ENCODE measurements at places on chromosomes 6 and 20.

DNA sequence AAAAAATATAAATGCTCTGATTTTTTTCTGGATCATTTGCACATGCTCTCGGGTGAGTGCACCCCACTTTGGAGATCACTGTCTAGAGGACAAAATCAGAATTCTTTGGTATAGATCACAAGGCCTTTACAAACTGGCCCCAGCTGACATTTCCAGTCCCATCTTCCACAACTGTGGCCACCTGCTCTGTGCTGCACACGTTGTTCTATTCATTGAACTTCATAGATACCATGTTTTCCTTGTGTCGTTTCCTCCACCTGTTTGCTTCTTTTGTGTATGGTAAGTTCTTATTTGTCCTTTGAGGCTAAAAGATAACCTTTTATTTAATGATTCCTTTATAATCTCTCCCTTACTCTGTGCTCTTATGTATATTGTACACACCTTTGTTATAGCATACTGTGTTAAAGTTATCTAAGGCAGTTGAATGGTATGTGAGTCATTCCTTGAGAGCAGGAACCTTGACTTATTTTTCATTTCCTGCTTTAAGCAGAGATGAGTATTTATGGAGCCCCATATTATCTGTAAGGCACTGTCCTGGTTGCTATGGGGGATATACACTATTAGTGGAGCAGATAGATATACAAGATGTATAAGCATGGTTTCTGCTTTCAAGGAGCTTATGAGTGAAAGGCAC, 12.0 kb upstream of the SLC17A5 start:
- no peak for DNase-seq

- DNase-seq: no peak
Observed at GRCh38 chr6:129954749-129955431, 63.5 kb upstream of the L3MBTL3 start.

DNA sequence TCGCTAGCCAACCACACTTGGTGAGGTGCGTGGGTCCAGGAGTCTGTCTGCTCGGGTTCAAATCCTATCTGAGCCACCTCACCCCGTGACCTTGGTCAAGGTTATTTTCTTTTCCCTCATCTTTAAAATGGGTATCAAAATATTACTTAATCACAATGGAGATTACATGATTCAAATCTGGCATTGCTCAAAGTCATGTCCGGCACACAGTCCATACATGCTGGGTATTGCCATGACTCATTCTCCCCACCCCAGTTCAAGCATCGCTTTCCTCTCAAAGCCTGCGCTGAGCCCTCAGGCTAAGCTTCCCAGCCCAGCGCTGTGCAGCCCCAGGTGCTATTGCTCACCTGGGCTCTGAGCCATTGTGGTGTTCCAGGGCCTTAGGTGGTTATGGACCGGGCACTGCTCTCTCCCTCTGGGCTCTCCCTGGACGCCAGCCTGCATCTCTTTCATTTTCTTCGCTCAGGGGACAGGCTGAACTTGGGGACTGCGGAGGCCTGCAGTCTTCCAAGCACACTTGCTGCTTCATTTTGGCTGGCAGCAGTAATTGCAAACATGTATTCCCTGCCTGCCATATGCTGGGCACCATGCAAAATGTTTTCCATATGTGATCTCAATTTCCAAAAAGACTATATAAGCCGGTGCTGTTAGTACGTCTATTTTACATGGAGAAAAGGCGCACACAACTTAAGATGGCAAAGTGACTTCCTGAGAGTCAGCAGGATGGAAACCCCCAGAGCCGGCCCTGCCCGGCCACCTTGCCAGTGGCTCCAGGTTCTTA, 27.3 kb downstream of the WRNIP1 start:
- DNase-seq: no peak

GRCh38 chr6:3732345-3733141, 19.0 kb downstream of the PXDC1 start:
- DNase-seq: no peak

- DNase-seq: no peak
Observed at GRCh38 chr20:63361519-63362435, 628 bp upstream of the CHRNA4 start.

GRCh38 chr6:132733283-132733682, 19.4 kb upstream of the VNN1 start:
- DNase-seq: no peak

- no peak for DNase-seq
Observed at GRCh38 chr20:22577515-22578220, 6.7 kb downstream of the FOXA2 start.

GRCh38 chr6:4805553-4806336, 29.5 kb downstream of the CDYL start:
- no peak for DNase-seq

DNA sequence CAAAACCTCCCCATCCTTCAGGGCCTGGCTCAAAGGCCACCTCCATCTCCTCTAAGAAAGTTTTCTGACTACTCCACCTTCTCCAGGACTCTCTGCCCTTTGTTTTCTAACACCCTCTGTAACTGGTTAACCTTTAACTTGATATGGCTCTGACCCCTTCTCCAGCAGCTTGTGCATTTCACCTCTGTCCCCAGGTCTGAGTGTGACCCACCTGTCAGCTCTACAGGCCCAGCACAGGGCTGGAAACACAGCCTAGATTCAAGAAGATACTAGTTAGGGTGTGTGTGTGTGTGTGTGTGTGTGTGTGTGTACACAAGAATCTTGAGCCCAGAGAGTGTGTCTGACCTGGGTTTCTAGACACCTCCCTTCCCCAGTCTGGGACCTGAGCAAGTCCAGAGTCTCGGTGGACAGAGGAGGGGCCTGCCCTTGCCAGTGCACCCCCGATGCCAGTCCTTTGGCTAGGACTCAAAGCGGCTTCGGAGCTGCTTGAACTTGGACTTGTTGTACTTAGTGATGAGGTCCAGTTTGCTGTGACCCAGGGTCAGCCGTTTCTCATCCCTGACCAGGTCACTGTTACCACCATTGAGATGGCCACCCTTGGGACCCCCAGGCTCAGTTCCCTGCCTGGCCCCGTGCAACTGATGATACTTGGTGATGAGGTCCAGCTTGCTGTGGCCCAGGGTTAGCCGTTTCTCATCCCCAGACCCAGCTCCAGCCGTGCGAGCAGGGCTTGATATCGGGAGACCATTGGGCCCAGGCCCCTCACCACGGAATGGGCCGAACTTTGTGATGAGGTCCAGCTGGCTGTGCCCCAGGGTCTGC, 1.7 kb upstream of the EIF6 start:
- no peak for DNase-seq

GRCh38 chr6:34189806-34190503, 44.1 kb upstream of the GRM4 start:
- DNase-seq: no peak

DNA sequence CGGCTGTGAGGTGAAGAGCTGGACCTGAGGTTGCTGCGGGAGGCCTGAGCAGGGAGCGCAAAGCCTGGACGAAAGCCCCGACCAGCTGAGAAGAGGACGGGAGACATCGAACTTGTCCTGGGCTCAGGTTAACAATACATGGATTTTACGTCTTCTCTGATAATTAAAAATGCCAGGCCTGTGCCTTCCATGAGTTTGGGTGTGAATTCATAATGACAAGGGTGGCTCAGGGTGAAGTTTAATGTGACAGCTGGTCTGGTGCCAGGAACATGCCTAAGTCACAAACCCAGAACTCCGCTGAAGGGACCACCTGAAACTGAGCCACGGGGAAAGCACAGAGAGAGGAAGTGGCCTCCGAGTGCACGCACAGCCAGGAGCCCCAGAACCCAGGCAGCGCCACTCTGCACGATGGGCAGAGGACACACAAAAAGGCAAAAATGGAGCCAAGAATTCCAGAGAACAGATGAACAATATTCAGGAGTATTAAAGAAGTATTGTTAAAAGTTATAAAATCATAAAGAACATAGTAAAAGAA, 150.1 kb upstream of the RPS6KA2 start:
- DNase-seq: peak; percentile 46

GRCh38 chr6:108793516-108794251, 54.5 kb upstream of the ARMC2 start:
- no peak for DNase-seq

All from coronary artery (tissue), 2 donors.